ENCODE measurements at places on chromosomes 11 and 22. TPM values are rescaled to one million over a fixed set of nuclear protein-coding genes. Genes with fewer than 3 reads are reported as not detected.

PANX3 gene
- not detected for total RNA-seq

MMP3 gene
- not detected for total RNA-seq

CRACR2B gene
- total RNA-seq, result 13.3 TPM

ZC3H12C gene
- 17.3 TPM for total RNA-seq

RAB3IL1 gene
- total RNA-seq, result 22.0 TPM

- no peak for DNase-seq
These were observed 15.8 kb downstream of the MYEOV start for GRCh38 chr11:69309631-69310280.

GRCh38 chr11:7540830-7541555 lies 27.2 kb downstream of the PPFIBP2 start:
- DNase-seq, result no peak

DNA sequence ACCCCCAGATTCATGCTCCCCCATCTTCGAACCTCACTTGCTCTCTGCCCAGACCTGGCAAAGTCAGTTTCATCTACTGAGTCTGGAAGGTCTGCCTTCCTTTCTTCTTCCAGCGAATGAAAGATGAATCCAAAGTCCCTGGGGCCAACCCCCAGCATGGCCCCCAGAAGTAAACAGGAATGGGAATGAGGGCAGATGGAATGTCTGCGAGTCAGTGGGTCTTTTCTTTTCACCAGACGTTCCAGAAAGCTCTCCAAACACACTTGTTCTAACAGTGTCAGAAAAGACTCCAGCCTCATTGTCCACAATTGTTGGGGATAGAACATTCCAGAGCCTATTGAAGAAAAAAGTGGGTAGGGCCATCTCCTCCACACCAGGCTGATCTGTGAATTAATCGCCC lies 28.6 kb downstream of the RIBC2 start:
- DNase-seq, result no peak

- DNase-seq, result no peak
These were observed 11.2 kb upstream of the SF1 start for GRCh38 chr11:64789331-64790204.

GRCh38 chr11:69240332-69241074 lies 53.5 kb upstream of the MYEOV start:
- DNase-seq, result no peak

DNA sequence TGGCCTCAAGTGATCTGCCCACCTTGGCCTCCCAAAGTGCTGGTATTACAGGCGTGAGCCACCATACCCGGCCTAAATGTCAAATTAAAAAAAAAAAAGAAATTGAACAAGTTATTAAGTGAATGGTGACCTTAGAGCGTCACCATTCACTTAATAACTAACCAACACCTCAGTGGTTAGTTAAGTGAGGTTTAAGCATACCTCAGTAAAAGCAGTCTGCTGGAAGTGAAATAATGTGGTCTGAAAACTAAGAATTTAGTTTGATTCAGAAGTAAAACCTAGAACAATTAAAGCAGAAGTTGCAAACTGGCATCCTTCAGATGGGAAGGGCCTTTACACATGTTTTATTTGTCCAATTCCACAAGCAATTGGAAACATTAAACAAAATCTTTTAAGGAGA lies 71.5 kb downstream of the FCHSD2 start:
- no peak for DNase-seq
